AG08395 (cell line): ENCODE measurements at places on chromosomes 2 and 18.

GRCh38 chr2:149690825-149691224 is 103.2 kb upstream of the MMADHC start:
- no peak for DNase-seq

GRCh38 chr2:8515864-8516533 is 165.9 kb upstream of the ID2 start:
- DNase-seq, result no peak

DNA sequence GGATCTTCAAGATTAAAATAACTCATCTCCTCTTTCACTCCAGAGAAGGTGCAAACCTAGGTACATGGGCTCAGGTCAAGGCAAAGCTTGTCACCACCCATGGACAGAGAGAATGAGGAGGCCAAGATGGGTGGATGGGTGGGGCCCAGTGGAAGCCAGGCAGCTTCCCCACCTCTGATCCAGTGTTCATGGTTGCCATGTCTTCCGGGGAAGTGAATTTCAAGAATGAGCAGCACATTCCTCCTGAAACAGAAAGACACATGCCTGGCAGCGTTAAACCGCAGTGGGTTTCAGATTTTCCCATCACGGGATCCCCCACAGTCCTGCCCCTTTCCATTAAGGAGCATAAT is 301.7 kb downstream of the EIPR1 start:
- no peak for DNase-seq

DNA sequence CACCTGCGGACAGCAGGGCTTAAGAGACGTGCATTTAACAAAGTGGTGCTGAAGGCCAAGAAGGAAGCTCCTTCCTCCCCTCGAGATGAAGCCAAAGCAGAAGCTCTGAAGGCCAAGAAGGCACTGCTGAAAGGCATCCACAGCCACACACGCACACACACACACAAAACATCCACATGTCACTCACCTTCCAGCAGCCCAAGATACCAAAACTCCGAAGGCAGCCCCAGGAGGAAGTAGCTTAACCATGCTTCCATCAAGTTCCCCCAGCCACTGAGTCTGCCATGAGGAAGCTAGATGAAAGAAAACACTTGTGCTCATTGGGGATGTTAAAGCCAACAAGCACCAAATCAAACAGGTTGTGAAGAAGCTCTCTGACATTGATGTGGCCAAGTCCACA is 175.7 kb upstream of the POU3F3 start:
- no peak for DNase-seq

- DNase-seq, result peak; percentile 67
These were observed 25.4 kb downstream of the PDCL3 start for GRCh38 chr2:100588071-100588786.

GRCh38 chr2:169637620-169638019 is 53.5 kb downstream of the PPIG start:
- peak; percentile 27 for DNase-seq
